ENCODE measurements at places on chromosomes 12 and 14.

- DNase-seq: no peak
These were observed 471.8 kb upstream of the FLRT2 start for GRCh38 chr14:85058150-85058549.

GRCh38 chr12:119666226-119666795 is 1.6 kb upstream of the PRKAB1 start:
- no peak for DNase-seq

DNA sequence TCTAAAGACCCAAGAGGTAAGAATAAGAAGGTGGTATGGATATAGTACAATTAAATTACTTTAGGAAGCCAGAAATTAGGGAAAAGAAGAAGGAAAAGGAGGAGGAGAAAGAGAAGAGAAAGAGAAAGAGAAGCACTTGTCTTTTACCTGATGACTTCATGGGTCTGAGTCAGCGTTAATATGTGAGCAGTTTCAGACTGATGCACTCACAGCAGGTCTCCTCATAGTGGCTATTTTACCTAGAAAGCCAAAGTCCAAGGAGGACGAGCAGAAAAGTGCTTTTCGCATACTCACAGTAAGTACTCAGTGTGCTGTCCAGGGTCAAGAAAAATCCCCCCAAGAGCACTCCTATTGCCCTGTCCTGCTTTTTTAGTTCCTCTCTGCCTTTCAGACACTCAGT is 222.1 kb downstream of the C12orf42 start:
- DNase-seq: no peak

- no peak for DNase-seq
These were observed 476.4 kb downstream of the VRK1 start for GRCh38 chr14:97273540-97273939.

DNA sequence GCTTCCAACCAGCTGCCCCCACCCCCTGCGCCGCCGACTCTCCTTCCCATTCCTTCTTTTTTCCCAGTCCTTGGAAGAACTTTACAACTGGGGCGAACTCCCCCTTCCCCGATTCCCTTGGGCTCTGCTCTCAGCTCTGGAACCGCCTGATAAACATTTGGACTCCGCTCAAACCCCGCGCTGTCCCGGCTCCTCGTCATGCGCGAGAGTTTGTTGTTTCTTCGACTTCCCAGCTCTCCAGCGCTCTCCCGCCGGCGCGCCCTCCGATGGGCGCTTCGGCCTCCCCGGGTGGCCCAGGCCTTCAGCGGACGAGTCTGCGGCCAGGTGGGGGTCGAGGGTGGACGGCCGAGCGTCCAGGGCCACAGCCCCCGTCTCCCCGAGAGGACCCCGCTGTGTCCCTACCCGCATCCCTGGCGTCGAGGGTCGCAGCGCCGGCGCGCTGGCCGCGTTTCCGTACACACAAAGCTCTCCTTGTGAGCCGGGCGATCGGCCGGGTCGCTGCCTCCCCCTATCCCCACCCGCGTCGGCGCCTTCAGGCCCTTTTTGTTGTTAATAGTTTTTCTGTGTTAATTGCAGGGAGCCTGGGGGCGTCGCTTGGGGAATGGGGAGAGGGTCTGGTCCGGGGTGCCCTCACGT is 847 bp downstream of the MMP14 start:
- no peak for DNase-seq

- no peak for DNase-seq
These were observed 92.9 kb downstream of the SPTSSA start for GRCh38 chr14:34368971-34369647.

DNA sequence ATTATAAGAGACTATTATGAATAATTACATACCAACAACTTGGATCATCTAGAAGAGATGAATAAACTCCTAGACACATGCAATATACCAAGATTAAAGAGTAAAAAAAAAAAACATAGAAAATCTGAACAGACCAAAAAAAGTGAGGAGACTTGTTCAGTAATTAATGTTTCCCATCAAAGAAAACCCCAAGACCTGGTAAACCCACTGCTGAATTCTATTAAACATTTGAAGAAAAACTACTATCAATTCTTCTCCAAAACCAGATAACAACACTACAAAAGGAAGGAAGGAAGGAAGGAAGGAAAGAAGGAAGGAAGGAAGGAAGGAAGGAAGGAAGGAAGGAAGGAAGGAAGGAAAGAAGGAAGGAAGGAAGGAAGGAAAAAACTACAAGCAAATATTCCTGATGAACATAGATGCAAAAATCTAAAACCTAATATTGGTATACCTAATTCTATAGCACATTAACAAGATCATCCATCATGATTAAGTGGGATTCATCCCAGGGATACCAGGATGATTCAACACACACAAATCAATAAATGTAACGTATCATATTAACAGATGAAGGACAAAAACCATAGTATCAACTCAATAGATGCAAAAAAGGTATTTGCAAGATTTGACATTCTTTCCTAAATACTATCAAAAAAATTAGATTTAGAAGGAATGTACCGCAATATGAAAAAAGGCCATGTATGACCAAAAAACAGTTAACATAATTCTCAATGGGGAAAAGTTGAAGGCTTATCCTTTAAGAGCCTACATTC is 445.5 kb downstream of the KCNH5 start:
- no peak for DNase-seq

DNA sequence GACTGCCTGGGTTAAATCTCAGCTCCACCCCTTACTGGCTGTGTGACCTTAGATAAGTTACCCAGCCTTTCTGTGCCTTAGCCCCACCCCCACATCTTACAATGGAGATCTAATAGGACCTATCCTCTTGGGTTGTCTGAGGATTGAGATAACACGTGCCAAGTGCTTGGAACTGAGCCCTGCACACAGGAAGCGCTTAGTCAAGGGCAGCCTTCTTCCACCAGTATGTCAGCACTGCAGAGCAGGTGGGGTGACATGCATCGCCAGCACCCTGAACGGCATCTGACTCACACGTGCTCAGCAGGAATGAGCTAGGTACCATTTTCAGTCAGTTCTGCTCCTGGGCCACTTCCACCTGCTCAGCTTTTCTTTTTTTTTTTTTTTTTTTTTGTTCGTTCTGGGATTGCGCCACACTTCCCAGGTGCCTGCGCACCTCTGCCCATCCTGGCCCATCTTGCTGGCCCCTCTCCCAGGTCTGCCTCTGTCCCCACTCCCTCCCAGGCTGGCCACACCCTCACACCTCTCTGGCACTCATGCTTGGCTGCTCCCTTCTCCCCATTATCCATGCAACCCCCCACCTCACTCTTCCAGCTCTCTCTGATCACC is 19.6 kb downstream of the LGMN start:
- no peak for DNase-seq

- no peak for DNase-seq
These were observed 95.7 kb downstream of the PIWIL1 start for GRCh38 chr12:130433411-130433810.

DNA sequence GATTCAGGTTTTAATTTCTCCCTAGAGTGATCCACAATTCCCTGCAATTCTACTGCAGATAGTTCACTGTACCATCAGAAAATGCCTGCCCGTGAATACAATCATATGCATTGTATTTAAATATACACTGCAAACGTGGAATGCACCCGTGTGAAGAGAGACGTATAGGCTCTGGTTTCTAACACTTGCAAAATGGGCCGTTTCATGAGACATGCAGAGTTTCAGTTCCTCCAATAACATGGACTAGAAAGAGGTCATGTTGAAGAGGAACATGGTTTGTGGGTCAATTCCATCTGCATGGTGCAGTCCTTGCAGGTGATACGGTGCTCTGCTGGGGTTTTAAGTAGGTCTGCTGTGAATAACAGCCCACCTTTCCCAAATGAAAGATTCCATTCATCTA is 373.3 kb downstream of the TMEM132D start:
- no peak for DNase-seq

DNA sequence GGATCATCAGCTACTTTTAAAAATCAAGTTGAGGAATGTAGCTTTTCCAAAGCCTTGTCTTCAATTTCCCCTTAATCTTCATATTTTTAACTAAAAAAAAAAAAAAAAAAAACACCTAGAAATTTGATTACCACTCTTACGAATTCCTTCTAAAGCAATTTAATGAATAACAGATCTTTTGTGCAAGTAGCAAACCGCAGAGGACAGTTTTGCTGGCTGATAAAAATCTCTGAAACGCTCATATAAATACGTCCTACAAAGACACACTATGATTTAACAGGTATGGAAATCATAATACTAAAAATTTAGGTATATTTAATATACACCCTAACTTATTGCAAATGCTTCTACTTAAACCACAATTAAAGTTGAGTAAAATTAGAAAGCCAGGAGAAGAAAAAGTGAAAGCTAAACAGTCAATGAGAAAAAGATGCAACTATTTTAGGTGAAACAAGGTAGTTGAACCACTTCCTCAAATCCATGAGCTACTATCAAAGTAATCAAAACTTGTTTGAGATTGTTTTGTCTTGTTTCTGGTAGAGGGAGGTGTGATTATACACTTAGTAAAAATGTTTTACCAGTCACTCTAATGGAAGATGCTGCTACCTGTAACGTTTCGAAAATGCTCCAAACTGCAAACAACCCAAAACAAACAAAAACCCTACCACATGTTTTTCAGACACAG is 2.2 kb downstream of the PAWR start:
- DNase-seq: no peak

- DNase-seq: no peak
These were observed 716.0 kb downstream of the LRFN5 start for GRCh38 chr14:42322531-42323284.

DNA sequence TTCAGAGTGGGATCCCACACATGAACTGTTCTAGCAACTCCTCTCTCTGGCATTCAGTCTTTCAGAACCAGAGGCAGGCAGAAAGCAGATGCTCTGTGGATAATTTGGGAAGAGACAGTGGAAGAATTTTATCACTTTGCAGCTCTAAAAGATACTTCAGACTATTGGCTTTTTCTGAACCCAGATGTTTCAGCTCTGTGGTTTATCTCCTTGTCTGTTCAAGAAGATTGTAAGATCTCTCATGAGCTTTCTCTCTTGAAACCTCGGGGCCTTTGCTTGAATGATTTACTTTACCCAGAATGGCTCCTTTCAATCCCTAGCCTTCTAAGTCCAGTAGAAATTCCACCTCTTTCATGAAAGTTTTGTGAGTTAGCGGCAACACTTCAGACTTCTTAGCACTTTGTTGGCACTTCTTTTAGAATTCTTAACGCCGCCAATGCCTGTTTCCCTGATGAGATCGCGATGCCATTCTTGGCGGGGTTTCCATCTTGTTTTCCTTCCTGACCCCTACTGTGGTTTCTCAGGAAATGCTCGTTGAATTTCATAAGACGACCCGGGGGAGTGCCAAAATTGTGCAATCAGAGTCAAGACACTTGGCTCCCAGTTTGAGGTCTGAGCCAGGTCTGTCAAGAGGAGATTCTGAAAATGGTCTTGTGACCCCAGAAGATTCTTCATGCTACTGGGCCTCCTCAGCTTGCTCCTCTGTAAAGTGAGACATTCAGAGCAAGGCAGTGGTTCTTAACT is 107.0 kb upstream of the PRICKLE1 start:
- no peak for DNase-seq

- no peak for DNase-seq
These were observed 10.0 kb upstream of the DDX47 start for GRCh38 chr12:12803186-12803585.

DNA sequence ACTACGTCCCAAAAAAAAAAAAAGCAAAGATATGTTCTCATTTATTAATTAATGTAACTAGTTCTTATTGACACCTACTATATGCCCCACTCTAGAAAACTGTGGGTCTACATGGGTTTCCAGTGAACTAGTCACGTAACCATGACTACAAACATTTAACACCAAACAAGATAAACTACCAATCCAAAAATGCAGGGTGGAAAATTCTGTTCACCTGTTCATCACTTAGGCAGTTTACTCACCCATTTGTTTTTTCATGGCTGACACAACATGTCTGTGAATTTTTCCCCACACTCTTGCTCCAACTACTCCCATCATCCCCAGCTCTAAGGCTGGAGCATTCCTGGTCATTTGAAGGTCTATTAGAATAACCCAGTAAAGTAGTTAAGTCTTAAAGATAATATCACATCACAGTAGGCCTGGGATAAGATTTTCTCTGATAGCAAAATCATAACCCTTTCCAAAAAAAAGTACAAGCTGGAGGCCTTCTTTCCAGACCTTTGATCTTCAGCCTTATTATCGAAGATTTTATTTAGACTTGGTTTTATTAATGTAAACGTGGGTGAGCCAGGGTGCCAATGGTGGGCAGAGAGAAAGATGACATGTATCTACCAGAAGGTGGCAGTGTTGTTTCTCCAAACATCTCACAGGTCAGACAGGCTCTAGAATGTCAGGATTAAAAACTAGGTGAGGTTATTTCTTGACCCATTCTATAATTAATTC is 61.6 kb upstream of the DAAM1 start:
- no peak for DNase-seq

- DNase-seq: peak; percentile 29
These were observed 35.4 kb upstream of the TMEM179 start for GRCh38 chr14:104639885-104640548.

GRCh38 chr12:59040656-59041055 is 120.4 kb upstream of the LRIG3 start:
- DNase-seq: no peak

GRCh38 chr12:49008943-49009342 is 9.6 kb downstream of the PRKAG1 start:
- no peak for DNase-seq

GRCh38 chr14:69323999-69324282 is 64.0 kb downstream of the GALNT16 start:
- DNase-seq: no peak

DNA sequence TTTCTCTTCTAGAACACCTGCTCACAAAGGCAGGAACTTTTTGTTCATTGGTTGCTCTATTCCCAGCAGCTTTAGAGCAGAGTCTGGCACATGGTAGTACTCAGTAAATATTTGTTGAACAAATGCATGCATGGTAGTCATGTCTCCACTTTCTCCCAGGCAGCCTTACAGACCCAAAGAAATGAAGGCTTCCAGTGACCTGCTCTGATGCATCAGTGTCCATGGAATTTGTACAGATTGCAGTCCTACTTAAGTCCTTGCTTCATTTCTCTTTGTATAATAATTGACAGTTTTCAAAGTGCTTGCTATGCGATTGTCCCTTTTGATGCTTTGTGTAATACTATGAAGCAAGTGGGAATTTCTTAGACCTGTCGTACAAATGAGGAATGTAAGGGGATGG is 119.6 kb downstream of the DERA start:
- DNase-seq: no peak

GRCh38 chr14:75826599-75826998 is 155.2 kb downstream of the TGFB3 start:
- no peak for DNase-seq

GRCh38 chr14:62179367-62180018 is 417.3 kb downstream of the SNAPC1 start:
- DNase-seq: no peak

Measured in stimulated activated CD8-positive, alpha-beta memory T cell treated with anti-CD3 and anti-CD28 coated beads, Interleukin-2, amount 100 ng/mL, for 48 hours (primary cell).